WTC11 (cell line): ENCODE measurements at places on chromosomes 2 and 18.

GRCh38 chr2:218168635-218169462 is 2.1 kb upstream of the CXCR1 start:
- H3K4me1 ChIP-seq: peaks cover 15% of the 10 kb centered on the region
- H3K4me3 ChIP-seq: no peak overlapping the region
- H3K27ac ChIP-seq: no peak overlapping the region
- peaks cover 5% of the 10 kb centered on the region; the same call in 1 of the 2 replicates for H3K27me3 ChIP-seq

DNA sequence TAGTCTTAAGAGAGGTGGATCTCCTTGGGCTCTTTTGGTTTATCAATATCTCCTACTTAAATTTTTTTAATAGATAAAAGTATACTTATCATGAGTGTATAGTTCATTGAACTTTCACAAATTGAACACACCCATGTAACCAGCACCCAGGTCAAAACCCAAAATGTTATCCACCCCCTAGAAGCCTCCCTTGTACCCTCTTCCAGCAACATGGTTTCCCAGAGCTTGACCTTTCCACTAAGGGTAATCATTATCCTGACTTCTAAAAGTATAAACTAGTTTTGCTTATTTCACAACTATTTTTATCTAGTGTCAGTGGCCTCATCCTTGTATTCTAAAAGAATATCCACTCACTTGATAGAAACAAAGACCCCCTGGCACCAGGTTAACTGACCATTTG is 106.8 kb downstream of the MDH1 start:
- no peak for DNase-seq
- H3K36me3 ChIP-seq: no peaks in the 10 kb centered on the region
- H3K4me3 ChIP-seq: no peak overlapping the region
- no peak overlapping the region for H3K27ac ChIP-seq

- no peaks in the 10 kb centered on the region for H3K4me1 ChIP-seq
- no peak for DNase-seq
- no peak overlapping the region for H3K27ac ChIP-seq
- H3K4me3 ChIP-seq: no peak overlapping the region
Measured at GRCh38 chr2:138063181-138063580, 98.9 kb downstream of the HNMT start.

DNA sequence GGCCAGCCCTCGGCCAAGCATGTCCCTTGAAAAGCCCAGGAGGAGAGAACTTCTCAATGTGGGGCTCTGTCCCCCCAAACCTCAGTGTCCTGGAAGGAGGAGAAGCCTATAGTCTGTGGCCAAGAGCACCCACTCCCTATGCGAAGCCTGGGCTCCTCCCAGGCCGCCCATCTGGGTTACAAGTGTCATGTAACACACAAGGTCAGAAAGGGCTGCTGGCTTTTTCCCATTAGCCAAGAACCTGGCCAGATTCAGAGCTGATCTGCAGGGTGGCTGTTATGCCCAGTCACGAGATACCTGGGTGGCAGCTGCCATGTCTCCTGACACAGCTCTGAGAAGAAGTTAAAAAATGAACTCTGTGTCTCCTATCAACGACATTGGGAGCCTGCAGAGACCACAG is 170.7 kb downstream of the TNS1 start:
- H3K4me1 ChIP-seq: peaks cover 10% of the 10 kb centered on the region
- H3K4me3 ChIP-seq: no peak overlapping the region
- DNase-seq: no peak
- no peak overlapping the region for H3K27ac ChIP-seq

- H3K4me3 ChIP-seq: no peak overlapping the region
- peaks cover 9% of the 10 kb centered on the region for H3K4me1 ChIP-seq
- no peaks in the 10 kb centered on the region for H3K36me3 ChIP-seq
- no peaks in the 10 kb centered on the region for H3K27me3 ChIP-seq
- no peak for DNase-seq
- no peak overlapping the region for H3K27ac ChIP-seq
Measured at GRCh38 chr2:144683107-144683753, 163.3 kb upstream of the ZEB2 start.

GRCh38 chr2:176553685-176554100 is 284.5 kb downstream of the MTX2 start:
- H3K4me1 ChIP-seq: peaks cover 22% of the 10 kb centered on the region
- peak overlapping the region; percentile 61 for H3K4me3 ChIP-seq
- H3K27ac ChIP-seq: no peak overlapping the region
